ENCODE measurements at places on chromosomes 3 and 15.
A peak's percentile ranks its signal among the peaks of the same experiment; 100 is the strongest.

DNA sequence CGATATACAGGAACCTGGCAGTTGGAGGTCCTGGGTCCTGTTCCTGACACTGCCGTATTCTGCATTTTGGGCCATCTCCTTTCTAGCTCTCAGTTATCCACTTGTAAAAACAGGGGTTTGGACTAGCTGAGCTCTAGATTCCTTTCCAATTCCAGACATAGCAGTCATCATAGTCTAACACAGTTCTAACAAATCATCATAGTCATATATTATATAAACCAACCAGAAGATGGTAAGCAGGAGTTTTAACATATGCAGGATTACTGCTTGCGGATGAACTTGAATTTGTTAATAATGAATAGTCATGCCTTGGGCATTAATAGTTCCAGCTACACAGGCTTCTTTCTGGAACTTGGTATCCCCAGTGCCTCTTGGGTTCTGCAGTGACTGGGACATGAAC lies 26.6 kb downstream of the MASP1 start:
- DNase-seq: no peak

GRCh38 chr15:39778021-39778420 lies 4.6 kb downstream of the FSIP1 start:
- no peak for DNase-seq

- no peak for DNase-seq
These were observed 35.7 kb upstream of the ABHD17C start for GRCh38 chr15:80659375-80659774.

DNA sequence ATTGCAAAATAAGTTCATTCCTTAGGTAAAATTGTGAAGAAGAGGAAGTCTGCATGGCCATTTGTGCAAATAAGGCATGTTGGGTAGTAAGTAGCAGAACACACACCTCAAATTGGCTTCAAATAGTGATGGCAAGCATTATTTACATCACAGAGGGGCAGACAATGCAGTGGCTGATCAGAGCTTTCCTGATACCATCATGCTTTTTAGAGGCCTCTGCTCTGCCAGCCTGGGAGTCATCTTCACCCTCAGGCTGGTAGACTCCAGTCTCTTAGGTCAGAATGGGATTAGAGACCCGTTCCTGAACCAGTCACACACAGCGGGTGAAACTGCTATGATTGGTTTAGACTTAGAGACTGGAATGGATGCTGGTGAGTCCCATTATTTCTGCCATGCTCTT lies 396.0 kb upstream of the MCTP2 start:
- DNase-seq: no peak

- peak; percentile 72 for DNase-seq
These were observed 67.2 kb downstream of the CACNA2D2 start for GRCh38 chr3:50436114-50436674.

All from activated CD4-positive, alpha-beta T cell treated with anti-CD3 and anti-CD28 coated beads, Interleukin-2, Interleukin-4, amounts not matched to agents 100 ng/mL and 50 ng/mL, durations not matched to agents 16 hours and 8 hours (primary cell).